ENCODE measurements at places on chromosomes 1 and 21.

DNA sequence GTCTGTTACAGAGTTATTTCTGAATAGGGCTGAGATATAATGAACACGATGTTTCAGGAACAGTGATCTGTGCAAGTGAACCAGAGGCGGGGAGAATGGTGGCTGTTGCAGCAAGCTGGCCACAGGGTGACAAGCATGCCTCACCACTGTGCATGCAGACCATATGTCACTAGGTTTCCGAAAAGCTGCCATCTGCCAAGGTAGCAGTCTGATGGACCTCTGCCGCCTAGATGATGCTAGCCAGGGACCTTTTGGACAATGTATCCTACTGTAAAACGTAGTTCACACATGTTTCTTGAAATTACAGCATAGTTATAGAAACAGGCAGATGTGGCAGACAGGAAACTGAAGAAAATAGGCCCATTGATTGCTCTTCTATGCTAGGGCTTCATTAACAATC lies 204.2 kb upstream of the RRP15 start:
- no peak for DNase-seq

DNA sequence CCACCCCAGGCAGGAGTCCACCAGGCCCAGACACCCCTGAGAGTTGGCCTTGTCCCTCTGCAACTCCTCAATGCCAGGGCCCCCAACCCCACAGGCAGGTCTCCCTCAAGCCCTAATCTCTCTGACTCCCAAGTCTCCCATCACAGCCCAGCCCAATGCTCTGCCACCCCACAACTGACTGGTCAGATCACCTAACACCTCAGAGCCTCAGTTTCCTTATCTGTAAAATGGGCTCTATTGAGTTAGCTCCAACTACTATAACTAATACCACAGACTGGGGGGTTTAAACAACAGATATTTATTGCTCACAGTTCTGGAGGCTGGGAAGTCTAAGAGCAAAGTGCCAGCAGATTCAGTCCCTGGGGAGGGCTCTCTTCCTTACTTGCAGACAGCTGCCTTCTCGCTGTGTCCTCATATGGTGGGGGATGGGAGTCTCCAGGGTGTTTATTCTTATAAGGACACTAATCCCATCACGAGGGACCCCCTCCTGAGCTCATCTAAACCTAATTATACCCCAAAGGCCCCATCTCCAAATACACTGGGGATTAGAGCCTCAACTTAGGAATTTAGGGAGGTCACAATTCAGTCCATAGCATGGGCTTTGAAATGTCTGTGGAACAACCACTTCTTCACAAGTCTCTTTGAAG lies 34.9 kb upstream of the ZC3H12A start:
- DNase-seq, result no peak

- DNase-seq, result no peak
These were observed 22.4 kb downstream of the CFHR4 start for GRCh38 chr1:196910215-196910614.

DNA sequence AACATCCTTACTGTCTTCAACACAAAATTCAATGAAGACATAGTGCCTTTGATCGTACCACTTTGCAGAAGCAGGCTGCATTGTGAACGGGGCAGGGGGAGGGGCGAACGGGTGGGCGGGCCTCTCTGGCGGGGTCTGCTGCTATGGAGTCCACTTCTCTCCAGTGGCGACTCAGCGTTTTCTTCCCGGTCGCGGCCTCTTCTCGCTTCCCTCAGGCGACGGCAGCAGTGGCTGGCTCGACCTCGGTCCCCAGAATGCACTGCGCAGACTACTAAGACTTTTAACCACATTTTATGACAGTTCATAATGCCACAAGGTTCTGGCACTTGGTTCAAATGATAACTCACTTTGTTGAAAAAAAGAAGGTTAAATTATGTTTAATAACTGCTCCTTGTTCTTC lies 21.2 kb downstream of the GBP2 start:
- no peak for DNase-seq

- DNase-seq, result no peak
These were observed 33.0 kb downstream of the NTPCR start for GRCh38 chr1:232983375-232983774.

DNA sequence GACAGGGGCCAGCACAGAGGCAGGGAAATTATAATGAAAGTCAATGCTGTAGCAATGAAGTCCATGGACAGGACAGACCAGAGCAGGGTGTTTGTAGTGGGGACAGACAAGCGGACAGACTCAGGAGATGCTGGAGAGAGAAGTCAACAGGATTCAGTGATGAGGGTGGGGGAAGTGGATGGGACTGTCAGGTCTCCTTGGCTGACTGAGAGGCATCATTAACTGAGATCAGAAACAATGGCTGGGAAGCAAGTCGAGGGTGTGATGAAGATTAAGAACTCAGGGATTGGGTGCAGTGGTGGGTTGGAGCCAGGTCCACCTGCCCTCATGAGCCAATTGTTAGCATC lies 25.5 kb downstream of the CD58 start:
- DNase-seq, result no peak

DNA sequence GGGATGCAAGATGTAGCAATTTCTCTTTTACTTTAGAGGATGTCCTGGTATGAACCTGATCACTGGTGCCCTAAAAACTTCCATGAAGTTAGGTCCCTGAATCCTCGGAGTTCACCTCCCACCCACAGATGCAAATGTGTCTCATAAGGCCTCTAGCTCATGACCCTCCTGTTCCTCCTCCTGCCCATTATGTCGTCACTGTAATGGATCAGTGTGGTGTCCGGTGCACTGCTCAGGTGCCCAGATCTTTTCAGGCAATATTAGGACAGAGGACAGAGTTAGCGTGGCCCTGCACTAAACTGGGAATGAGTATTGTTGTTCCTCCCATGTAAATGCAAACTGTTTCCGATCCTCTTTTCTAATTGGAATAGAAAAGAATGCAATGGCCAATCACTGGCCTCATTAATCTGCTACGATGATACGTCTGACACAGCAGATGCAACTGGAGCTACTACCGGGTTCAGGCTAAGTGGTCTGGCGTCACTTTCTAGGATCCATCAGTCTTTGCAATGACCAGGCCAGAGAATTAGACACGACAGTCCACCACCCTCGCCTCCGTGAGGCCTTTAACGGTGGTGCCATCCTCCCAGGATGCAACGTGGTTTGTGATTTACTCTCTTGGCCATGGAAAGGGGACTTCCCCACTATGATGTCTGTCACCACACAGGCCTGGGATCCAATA lies 3.4 kb upstream of the COL6A2 start:
- no peak for DNase-seq

GRCh38 chr1:25889470-25889869 lies 14.0 kb upstream of the PAQR7 start:
- no peak for DNase-seq

GRCh38 chr1:228342627-228343190 lies 63.9 kb downstream of the TRIM11 start:
- no peak for DNase-seq

GRCh38 chr1:50491142-50491541 lies 67.9 kb upstream of the DMRTA2 start:
- no peak for DNase-seq

GRCh38 chr1:179241530-179242097 lies 12.1 kb upstream of the ABL2 start:
- no peak for DNase-seq

- DNase-seq, result no peak
These were observed 730 bp upstream of the PHF13 start for GRCh38 chr1:6612641-6613360.

DNA sequence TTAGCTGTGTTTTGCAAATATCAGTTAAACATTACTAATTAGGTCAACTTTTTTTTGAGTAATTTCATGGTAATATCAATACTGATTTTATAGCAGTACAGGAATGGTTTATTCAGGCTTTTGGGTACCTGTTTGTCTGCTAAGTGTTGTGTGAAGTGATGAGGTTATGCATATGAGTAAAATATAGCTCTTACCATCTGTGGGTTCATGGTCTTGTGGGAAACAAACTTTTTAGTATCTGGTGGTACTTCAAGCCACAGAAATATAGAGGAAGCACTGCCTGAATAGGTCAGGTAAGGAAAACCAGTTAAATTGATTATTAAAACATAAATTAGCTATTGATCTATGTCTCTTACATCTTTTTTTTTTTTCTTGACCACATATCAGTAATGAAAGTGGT lies 113.9 kb downstream of the RABGAP1L start:
- no peak for DNase-seq

DNA sequence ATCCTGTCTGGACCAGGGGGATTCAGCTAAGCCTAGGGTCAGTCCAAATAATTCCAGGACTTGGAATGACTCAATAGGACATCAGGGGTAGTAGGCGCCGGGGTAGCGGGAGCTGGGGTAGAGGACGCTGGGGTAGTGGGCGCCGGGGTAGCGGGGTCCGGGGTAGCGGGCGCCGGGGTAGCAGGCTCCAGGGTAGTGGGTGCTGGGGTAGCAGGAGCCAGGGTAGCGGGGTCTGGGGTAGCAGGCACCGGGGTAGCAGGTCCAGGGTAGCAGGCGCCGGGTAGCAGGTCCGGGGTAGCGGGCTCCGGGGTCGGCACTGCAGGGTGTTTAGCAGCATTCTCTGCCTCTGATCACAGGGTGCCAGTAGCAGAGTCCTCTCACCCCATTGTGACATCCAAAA lies 248.9 kb downstream of the KCNJ6 start:
- DNase-seq, result no peak

GRCh38 chr1:145707183-145707867 lies at the start of gene PDZK1:
TSS of gene PDZK1 (minus strand) at chr1:145707368. CDS start at chr1:145688021, 19,347 bp downstream.
- no peak for DNase-seq

DNA sequence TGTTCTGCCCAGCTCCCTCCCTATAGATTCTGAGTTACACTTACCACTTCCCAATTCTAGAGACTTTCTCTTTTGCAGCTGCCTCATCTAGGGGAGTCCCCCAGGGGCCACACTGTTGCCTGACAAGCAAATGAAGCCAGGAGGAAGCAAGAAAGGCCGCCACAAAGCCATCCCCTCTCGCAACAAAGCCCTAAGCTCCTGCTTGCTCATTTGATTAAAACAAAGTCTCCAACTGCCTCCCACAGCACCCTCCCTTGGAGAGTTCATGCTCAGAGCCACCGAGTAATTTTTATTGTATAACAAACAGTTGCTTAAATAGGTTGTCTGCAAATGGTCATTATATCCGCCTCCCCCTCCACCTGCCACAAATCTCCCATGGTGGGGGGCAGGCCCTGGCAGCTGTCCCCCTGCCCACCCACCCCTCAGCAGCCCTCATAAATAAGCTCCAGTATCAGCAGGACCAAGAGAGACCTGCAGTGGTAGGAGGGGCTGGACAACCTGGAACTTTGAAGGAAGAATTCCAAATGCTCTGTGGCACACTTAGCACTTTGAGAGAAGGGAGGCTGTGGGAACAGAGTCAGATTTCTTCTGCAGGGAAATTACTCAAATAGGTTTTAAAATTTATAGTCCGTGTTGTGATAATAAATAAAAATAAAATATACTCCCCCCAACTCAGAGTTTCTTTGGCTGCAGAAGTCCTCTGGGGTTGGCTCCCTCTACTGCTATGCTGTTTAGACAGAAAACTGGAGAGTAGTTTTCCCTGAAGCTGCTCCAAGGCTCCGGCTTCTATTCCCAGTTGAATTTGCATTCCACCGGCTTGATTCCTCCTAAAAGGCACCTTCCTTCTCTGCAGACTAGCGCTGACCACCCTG lies 237.5 kb downstream of the TTLL7 start:
- DNase-seq, result no peak

DNA sequence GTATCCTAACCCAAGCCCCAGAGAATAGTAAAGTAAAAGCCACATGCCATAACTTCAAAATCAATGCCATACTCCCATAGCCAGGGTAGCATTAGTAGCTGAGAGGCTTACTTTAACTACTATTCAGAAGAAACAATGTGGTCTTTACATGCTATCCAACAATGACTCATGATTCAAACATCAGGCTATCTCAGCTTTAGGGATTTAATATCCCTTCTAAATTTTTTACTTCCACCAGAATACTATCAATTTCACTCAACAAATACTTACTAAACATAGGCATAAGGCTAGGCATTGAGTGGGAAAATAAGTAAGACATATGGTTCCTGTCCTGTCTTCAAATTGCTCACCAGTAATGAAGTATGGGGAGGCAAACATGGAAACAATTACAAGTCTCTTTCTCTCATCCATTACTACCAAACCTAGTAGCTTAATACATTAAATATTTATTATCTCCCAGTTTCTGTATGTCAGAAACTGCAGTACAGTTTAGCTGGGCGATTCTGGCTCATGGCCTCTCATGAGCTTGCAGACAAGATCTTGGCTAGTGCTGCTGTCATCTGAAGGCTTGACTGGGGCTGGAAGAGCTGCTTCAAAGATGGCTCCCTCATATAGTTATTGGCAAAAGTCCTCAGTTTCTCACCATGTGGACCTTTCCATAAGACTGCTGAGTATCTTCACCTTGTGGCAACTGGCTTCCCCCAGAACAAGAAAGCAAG lies 30.7 kb downstream of the EVI5 start:
- no peak for DNase-seq

DNA sequence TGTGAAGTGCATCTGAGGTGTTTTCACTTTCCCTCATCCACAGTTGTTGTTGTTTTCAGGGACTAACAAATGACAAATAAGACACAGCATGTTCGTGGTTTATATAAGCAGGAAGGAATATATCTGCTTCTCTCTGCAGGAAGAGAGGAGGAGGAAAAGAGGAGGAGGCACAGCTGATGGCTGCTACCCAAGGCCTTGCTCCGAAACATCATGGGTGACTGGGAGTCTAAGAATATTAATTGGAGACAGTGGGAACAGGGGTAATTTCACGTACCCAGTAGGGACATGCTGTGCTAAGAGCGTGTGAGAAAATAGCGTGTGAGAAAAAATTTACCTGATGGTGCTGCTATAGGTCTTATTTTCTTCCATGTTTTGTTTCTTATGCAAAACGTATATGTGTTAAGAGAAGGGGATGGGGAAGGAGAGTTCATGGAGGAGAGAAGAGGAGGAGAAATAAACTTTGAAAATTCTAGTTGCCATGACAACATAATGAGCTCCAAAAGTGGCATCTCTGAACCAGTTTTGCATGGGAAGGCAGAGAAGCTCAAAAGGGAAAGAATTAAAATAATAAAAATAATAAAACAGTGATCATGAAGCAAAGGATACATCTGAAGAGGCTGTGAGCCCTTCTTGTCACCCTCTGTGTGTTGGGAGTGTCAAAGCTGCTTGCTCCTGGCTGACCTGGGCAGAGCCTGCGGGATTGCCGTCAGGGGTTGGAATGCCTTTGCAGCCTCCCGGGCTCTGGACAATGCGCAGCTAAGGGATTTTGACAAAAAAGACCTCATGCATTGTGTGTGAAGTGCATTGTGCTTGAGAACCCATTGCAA lies 192.0 kb downstream of the CACNA1E start:
- DNase-seq, result no peak

DNA sequence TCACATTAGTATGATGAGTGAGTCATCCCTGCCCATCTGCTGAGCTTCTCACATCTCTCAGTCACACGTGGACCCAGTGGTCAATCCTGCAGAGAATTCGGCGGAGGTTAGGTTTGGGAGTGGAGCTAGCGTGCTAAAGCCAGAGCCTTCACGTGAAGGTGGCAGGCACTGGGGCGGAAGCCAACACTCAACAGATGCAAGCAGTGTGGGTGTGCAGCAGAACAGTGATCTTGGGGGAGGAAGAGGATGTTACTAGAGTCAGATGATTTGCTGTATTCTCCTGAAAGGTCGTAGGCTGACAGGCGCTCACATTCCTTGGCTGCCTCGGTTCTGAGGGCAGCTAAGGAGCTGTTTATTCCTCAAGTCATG lies 6.7 kb downstream of the C1orf115 start:
- no peak for DNase-seq

All from central memory CD4-positive, alpha-beta T cell (primary cell).